ENCODE measurements at places on chromosomes 4 and X.
A peak's percentile ranks its signal among the peaks of the same experiment; 100 is the strongest.

DNA sequence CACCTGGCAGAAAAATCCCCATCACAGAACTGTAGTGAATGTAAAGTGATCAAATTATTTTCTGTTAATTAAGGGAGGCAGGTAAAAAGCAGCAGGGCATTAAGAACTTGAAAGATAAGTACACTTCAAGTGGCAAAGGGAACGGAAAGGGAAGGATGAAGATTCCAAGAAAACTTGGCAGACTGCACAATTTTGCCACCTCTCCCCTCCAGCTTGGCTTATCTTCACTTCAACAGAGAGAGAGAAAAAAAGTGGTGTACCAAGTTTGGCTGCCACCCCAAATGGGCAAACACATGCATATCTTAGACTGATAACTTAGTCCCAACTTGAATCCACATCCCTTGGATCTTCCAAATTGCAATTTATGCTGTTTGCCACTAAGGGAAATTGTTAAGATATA lies 598.1 kb upstream of the ACTRT1 start:
- no peak for DNase-seq

DNA sequence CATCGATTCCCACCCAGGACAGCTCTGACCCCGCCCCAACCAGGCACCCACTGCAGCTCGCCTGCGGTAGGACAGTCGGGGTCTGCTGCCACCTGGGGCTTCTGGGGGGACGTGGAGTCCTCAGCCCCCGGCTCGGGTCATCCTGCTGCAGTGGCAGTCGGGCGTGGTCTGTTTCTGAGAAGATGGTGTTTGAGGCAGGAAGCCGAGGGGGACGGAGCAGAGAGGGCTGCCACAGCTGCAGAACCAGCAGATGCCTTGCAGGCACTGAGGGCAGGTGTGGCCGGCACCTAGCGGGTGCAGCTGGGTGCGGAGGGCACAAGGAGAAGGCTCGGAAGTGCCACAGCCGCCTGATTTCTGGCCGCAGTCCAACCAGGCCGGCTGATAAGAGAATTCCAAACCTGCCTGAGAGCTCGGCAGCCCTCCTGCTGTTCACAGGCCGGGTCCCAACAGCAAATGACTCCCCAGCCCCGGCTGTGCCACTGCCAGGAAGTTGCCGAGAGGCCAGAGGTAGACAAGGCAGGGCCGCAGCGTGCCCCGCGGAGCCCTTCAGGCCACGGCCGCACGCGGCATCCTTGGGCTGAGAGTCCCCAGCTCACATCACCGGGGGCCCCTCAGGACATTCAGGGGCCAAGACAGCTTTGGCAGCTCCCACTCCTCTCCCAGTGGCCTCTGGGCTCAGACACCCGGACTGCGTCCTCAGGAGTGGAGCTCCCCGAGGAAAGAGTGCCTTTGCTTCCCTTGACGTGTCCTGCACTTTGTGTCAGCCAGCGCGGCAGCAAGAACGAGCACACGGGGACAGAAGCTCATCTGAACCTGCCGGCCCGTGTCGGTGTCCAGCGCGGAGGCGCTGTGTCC lies 9.4 kb upstream of the CPLX1 start:
- no peak for DNase-seq

- no peak for DNase-seq
These were observed 276.3 kb upstream of the AGA start for GRCh38 chr4:177718514-177718913.

- peak; percentile 55 for DNase-seq
These were observed 67.7 kb downstream of the INPP4B start for GRCh38 chr4:142778430-142778829.

DNA sequence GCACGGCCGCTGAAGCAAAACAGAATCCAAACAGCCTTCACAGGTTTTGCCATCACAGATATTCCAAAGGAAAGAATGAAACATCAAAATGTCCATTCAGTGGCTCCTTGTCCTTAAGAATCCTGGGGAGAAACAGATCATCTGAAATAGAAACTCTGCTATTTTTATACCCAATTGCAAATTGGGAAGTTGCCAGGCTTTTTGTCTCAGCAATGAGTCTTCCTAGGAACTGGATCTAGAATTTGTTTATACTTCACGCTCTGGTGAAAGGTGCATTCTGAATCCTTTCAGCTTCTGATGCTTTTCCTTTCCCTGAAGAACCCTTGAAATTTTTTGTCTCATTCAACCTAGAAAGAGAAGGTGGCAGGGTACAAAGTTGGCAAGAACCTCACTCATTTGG lies 218.9 kb downstream of the FBXW7 start:
- peak; percentile 17 for DNase-seq
